ENCODE measurements at places on chromosomes 1 and 21.

DNA sequence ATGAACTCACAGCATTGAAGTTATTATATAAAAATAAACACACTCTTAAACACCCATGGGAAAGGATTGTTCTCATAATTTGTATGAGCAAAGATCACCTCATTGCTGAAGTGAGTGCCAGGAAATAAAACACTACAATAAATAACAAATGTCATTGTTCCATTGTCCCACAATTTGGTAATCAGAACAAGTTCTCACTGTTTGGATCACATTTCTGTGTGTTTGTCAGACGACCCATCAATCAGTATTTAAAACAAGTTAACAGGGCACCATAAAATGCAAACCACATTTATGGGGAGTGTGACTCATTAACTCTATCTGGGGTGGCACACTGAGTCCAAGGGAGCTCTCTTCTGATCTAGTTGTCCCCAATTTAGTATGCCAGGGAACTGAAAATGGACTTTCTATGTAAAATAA is 124.5 kb downstream of the PTPRC start:
- DNase-seq, result no peak
- peaks cover 6% of the 10 kb centered on the region for H3K36me3 ChIP-seq
- H3K27ac ChIP-seq, result no peak overlapping the region
- H3K27me3 ChIP-seq, result no peaks in the 10 kb centered on the region
- no peak overlapping the region for H3K4me3 ChIP-seq

DNA sequence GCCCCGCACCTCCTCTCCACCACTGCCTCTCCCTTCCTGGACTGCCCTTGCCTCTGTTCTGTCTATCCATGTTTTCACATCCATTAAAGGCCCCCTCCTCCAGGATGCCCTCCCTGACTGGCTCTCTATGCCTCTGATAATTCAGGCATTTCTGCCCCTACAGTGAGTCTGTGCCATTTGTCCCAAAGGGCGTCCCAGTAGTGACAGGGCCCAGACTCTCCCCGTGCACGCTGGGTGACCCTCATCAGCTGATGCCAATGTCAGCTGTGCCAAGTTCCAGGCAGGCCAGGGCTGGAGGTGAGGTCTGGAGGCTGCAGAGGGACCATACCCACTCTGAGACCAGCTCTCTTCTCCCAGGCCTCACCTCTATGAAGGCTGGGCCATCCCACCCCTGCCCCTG is 3.2 kb upstream of the PLEKHG5 start:
- H3K27me3 ChIP-seq, result peaks cover 24% of the 10 kb centered on the region
- no peak for DNase-seq
- H3K4me1 ChIP-seq, result peaks cover 14% of the 10 kb centered on the region
- peak overlapping the region; percentile 4 for H3K27ac ChIP-seq

GRCh38 chr1:169363046-169363730 is 4.4 kb downstream of the NME7 start:
- peaks cover 28% of the 10 kb centered on the region for H3K4me1 ChIP-seq
- peak; percentile 76 for DNase-seq
- no peaks in the 10 kb centered on the region for H3K27me3 ChIP-seq
- peak overlapping the region; percentile 58 for H3K4me3 ChIP-seq

DNA sequence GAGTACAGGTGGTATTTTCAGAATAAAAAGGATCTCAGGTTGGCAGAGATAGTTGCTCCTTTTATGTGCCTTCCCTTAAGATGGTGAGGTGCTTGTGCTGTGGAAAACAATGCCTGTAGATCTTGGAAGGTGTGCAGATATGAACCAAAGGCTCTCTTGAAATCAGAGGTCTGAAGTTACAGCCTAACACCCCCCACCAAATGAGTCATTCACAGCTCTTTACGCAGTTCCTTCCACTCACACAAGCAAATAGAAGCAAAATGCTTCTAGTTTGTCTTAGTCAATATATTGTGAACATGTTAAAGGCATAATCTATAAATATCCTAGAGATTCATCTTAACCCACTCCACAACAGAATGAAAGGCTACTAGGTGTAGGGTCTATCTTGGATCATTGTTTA is 128.9 kb upstream of the NR5A2 start:
- no peaks in the 10 kb centered on the region for H3K4me1 ChIP-seq
- no peaks in the 10 kb centered on the region for H3K36me3 ChIP-seq
- no peak overlapping the region for H3K4me3 ChIP-seq
- no peak overlapping the region for H3K27ac ChIP-seq
- H3K27me3 ChIP-seq, result no peaks in the 10 kb centered on the region
- no peak for DNase-seq

DNA sequence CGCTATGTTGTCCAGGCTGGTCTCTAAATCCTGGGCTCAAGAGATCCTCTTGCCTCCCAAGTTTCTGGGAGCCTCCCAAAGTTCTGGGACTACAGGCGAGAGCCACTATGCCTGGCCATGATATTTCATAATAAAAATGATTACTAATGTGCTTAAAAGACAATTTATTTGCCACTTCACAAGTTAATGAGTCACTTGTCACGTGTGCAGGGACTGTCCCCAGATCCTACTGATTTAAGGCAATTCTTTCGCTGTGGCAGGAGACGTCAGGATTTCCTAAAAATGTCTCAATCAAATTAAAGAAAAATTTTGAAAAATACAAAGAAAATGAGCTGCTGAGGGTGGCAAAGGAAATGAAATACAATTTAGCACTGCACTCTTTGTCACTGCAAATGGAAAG is 43.5 kb downstream of the B3GALNT2 start:
- H3K27me3 ChIP-seq, result no peaks in the 10 kb centered on the region
- H3K4me1 ChIP-seq, result peaks cover 12% of the 10 kb centered on the region
- no peak overlapping the region for H3K4me3 ChIP-seq
- no peak for DNase-seq
- H3K27ac ChIP-seq, result no peak overlapping the region
- peaks cover 3% of the 10 kb centered on the region for H3K36me3 ChIP-seq

DNA sequence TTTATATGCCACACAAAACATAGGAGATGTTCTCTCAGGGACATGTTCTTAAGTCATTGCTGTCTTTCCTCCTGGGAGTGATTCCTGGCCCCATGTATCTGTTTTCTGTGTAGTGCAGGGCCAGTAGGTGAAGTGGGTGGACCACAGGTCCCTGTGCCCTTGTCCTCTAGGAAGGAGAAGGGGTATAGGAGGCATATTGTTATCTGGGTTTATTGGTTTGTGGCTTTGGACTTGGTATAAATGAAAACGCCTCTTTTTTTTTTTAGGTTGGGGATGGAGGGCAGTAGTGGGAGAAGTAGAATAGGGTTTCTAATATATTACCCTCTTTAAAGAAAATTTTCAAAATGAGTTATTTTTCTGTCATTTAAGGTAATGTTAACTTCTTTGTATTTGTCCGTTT is 29.4 kb downstream of the DYRK1A start:
- H3K36me3 ChIP-seq, result peaks cover 9% of the 10 kb centered on the region
- peaks cover 55% of the 10 kb centered on the region for H3K4me1 ChIP-seq
- H3K4me3 ChIP-seq, result no peak overlapping the region
- no peak for DNase-seq
- no peak overlapping the region for H3K27ac ChIP-seq

- DNase-seq, result no peak
- H3K27ac ChIP-seq, result peak overlapping the region; percentile 94
- H3K27me3 ChIP-seq, result no peaks in the 10 kb centered on the region
- H3K4me3 ChIP-seq, result no peak overlapping the region
- peaks cover 53% of the 10 kb centered on the region for H3K4me1 ChIP-seq
- H3K36me3 ChIP-seq, result no peaks in the 10 kb centered on the region
Measured at GRCh38 chr1:92972409-92973129, 11.3 kb upstream of the DIPK1A start.

GRCh38 chr1:207866471-207867135 is 44.3 kb downstream of the CD34 start:
- peak overlapping the region; percentile 91 for H3K27ac ChIP-seq
- H3K4me1 ChIP-seq, result peaks cover 78% of the 10 kb centered on the region
- peak overlapping the region; percentile 93 for H3K4me3 ChIP-seq
- H3K27me3 ChIP-seq, result no peaks in the 10 kb centered on the region
- peak; percentile 81 for DNase-seq

- no peaks in the 10 kb centered on the region for H3K36me3 ChIP-seq
- no peak overlapping the region for H3K4me3 ChIP-seq
- H3K27me3 ChIP-seq, result no peaks in the 10 kb centered on the region
- H3K4me1 ChIP-seq, result no peaks in the 10 kb centered on the region
- no peak for DNase-seq
- no peak overlapping the region for H3K27ac ChIP-seq
Measured at GRCh38 chr1:227465256-227465655, 98.1 kb upstream of the ZNF678 start.

GRCh38 chr1:100530880-100531487 is 7.0 kb upstream of the GPR88 start:
- H3K4me3 ChIP-seq, result no peak overlapping the region
- H3K36me3 ChIP-seq, result no peaks in the 10 kb centered on the region
- H3K4me1 ChIP-seq, result peaks cover 23% of the 10 kb centered on the region
- DNase-seq, result peak; percentile 77
- peaks cover 21% of the 10 kb centered on the region for H3K27me3 ChIP-seq
- peak overlapping the region; percentile 10 for H3K27ac ChIP-seq

DNA sequence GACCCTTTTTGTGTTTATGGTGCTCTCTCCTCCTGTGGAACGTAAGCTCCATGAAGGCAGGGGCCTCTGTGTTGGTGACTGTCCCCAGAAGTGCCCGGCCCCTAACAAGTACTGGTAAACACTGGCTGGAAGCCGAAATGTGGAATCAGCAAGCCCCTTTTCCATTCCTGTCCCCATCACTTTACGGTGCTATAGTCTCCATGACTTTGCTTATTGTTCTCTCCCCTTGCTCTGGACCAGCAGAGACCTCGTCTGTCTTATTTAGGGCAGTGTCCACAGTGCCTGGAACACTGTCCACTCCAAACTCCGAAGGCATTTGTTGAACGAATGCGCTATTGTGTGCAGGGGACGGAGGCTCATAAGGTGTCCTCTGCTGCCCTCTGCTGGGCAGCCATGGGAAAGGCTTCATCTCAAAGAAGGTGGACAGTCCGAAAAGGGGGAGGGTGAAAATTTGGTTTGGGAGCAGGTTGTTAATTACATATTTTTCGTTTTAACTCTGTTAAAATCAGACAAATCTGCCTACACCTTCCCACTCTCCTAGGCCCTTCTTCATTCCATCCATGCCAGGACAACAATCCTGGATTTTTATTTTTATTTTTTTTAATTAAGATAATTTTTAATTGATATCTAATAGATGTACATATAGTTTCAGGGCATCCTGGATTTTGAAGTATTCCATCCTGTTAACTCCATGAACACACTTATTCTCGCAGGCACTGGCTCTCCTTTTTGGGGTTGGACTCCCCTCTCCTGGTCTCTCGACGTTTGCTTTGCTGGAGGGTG is 115.6 kb downstream of the PGBD5 start:
- peak; percentile 86 for DNase-seq
- H3K27ac ChIP-seq, result no peak overlapping the region
- no peaks in the 10 kb centered on the region for H3K36me3 ChIP-seq
- peaks cover 10% of the 10 kb centered on the region for H3K27me3 ChIP-seq

GRCh38 chr1:220149742-220150141 is 55.8 kb downstream of the IARS2 start:
- peaks cover 40% of the 10 kb centered on the region for H3K36me3 ChIP-seq
- H3K27ac ChIP-seq, result no peak overlapping the region
- peaks cover 3% of the 10 kb centered on the region for H3K4me1 ChIP-seq
- no peak overlapping the region for H3K4me3 ChIP-seq

DNA sequence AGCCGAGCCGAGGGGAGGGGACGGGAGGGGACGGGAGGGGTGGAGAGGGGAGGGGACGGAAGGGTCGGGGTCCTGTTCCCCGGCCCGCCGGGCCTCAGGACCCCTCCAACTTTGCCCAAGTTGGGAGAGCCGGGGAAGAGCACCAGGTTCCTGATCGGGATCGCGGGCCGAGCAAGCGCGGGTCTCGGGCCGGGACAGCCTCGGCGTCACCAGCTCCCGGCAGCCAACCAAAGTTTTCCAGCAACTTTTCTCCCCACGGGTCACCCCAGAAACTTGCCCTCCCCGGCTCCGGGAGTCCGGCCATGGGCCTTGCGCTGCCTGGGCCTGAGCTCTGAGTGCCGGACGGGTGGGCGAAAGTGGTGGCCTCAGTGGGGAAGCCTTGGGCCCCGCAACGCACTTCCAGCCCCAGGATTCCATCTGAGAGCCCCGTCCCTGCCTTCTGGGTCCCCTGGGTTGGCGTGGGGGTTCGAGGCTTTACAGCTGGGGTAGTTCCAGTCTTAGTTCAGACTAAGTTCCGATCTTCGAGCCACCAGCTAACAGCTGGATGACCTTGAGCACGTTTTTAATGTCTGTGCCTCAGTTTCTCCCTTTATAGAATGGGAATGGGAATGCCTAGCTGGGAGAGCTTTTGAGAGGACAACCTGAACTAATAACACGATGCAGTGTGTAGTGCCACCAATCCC is 458 bp downstream of the ZC3H12A start:
- peak overlapping the region; percentile 98 for H3K27ac ChIP-seq
- no peaks in the 10 kb centered on the region for H3K27me3 ChIP-seq
- H3K36me3 ChIP-seq, result peaks cover 50% of the 10 kb centered on the region
- peaks cover 39% of the 10 kb centered on the region for H3K4me1 ChIP-seq

Measured in activated CD4-positive, alpha-beta T cell treated with anti-CD3 and anti-CD28 coated beads, Interleukin-2, amount 10 ng/mL, durations not matched to agents 24 days and 14 days (primary cell).